ENCODE measurements at places on chromosomes 1 and 21.

GRCh38 chr1:66438501-66438900 is 95.5 kb upstream of the SGIP1 start:
- peaks cover 56% of the 10 kb centered on the region for H3K4me1 ChIP-seq
- no peaks in the 10 kb centered on the region for H3K27me3 ChIP-seq
- peak overlapping the region; percentile 53 for H3K4me3 ChIP-seq
- no peaks in the 10 kb centered on the region for H3K36me3 ChIP-seq

- no peak overlapping the region for H3K4me3 ChIP-seq
- no peak overlapping the region for H3K27ac ChIP-seq
- no peaks in the 10 kb centered on the region for H3K27me3 ChIP-seq
- no peaks in the 10 kb centered on the region for H3K36me3 ChIP-seq
- peak; percentile 45 for DNase-seq
Observed at GRCh38 chr1:14681182-14681581, 82.7 kb downstream of the KAZN start.

DNA sequence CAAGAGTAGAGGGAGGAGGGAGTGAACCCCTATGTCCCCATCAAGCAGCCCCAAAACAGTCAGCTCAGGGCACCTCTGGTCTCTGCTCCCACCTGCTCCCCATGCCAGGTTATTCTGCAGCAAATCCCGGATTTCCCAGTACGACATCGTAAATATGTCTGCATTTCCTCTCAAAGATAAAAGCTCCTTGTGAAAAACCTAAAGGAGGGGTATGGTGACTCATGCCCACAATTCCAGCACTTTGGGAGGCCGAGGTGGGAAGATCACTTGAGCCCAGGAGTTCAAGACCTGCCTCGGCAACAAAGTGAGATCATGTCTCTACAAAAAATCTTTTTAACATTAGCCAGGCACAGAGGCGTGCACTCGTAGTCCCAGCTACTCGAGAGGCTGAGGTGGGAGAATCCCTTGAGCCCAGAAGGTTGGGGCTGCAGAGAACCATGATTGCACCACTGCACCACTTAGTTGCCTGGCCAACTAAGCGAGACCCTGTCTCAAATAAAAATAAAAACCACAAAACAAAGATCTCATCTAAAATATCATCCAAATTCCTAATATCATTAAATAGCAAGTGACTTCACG is 7.1 kb downstream of the ACOT7 start:
- no peaks in the 10 kb centered on the region for H3K4me1 ChIP-seq
- H3K27ac ChIP-seq: no peak overlapping the region
- H3K27me3 ChIP-seq: no peaks in the 10 kb centered on the region
- no peak overlapping the region for H3K4me3 ChIP-seq
- no peaks in the 10 kb centered on the region for H3K36me3 ChIP-seq
- no peak for DNase-seq

GRCh38 chr1:175353066-175353465 is 160.5 kb upstream of the KIAA0040 start:
- no peak overlapping the region for H3K27ac ChIP-seq
- H3K27me3 ChIP-seq: no peaks in the 10 kb centered on the region
- no peak overlapping the region for H3K4me3 ChIP-seq
- no peaks in the 10 kb centered on the region for H3K36me3 ChIP-seq
- no peaks in the 10 kb centered on the region for H3K4me1 ChIP-seq

DNA sequence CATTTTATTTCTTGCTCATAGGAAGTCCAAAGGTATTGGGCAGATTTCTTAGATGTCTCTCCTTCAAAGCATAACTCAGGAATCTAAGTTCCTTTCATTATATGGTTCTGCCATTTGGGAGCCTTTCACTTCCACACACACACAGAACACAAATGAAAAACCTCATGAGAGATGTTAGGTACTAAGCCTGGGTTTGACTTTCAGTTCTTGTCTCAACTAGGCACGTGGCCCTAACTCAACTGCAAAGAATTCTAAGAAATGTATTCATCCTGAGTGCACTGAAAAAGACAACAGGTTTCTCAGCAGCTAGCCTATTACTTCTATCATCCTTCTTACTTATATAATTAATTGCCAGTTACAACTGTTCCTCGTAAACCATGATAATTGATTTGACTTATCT is 190.0 kb upstream of the SAMSN1 start:
- no peak for DNase-seq
- no peaks in the 10 kb centered on the region for H3K4me1 ChIP-seq
- no peak overlapping the region for H3K4me3 ChIP-seq
- H3K27ac ChIP-seq: no peak overlapping the region
- no peaks in the 10 kb centered on the region for H3K27me3 ChIP-seq
